Kidney glomerular epithelial cell (primary cell): ENCODE measurements at places on chromosomes 5 and 9.

GRCh38 chr5:160628619-160628968 is 206.9 kb downstream of the PTTG1 start:
- DNase-seq = no peak

DNA sequence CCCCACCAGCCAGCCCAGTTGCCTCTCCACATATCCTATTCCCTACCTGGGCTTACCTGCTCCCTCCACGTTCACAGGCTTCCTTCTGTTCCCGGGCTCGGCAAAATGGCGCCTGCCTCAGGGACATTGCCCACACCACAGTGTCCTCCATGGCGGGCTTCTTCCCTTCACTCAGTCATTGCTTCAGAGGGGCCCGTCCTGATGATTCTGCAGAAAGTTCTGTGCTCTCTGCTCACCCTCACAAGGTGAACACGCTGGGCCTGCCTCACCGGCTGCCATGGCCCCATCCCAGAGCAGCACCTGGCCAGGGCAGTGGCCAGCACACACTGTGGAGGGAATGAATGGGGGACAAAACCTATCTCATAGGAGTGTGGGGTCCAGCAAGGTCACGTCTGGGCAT is 313.0 kb downstream of the GADD45G start:
- DNase-seq = no peak

DNA sequence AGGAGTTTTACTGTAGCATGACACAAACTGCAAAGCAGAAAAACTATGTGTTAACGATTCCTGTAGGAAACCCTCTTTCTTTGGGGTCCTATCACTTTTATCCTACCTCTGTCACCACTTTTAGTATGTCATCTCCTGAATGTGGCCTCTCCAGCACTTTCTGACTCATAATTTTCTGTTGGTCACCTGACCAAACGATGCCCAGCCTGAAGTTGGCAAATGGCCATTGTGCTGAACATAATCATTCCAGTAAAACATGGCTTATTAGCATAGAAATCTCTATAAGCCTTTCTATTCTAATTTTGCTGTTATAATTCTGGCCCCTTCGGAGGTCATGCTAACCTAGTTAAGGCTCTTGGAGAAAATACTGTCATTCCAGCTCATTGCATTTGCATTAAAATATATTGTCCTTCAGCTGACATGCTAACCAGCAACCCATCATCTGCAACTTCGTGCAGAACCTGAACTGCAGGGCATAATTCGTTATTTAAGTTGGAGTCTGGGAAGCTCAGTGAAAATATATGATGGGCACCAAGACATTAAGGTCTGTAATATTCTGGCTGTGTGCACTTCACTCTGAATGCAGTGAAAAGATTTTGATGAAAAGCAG is 140.3 kb downstream of the NMUR2 start:
- no peak for DNase-seq

- no peak for DNase-seq
Observed at GRCh38 chr5:134228624-134229023, 2.8 kb upstream of the PPP2CA start.

DNA sequence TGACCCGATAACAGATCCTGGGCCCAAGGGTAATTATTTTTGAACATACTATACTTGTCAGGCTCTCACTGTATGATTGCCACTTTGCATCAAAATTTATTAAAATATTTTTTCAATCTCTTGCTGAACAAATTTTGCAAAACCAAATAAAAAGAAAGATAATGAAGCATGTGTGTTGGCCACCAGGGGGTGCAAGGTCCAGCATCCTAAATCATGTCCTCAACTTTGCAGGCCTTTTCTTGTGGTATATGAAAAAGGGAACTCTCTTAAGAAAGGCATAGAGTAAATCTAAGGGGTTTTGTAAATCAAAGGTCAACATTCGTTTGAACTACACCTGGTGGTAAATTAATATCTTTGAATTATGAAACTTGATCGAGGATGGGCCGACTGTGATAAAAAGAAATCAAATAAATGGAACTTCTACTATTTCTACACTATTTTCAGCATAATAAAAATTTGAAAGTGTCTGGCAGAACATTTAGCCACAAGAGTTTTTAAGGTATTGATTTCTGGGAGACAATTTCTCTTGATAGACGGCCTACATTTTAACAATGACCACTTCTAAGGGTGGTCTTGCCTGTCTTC is 676.5 kb downstream of the DMRTA1 start:
- DNase-seq = peak; percentile 26

GRCh38 chr5:756171-756570 is 28.4 kb downstream of the ZDHHC11B start:
- no peak for DNase-seq

DNA sequence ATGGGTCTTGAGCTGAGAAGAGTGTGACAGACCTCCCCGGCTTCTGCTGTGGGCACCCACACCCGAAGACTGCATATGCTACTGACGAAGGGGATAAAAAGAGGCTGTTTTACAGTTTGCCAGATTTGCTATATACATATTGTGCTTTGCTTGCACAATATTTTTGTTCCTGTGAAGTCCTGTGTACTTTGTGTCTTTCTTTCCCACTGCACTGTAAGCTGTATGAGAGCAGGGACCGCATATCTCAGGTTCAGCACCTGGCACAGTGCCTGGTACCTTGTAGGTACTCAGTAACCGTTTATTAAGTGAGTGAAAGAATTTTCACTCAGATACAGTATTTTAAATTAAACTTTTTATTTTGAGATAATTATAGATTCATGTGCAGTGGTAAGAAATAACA is 8.2 kb upstream of the GARNL3 start:
- DNase-seq = no peak

DNA sequence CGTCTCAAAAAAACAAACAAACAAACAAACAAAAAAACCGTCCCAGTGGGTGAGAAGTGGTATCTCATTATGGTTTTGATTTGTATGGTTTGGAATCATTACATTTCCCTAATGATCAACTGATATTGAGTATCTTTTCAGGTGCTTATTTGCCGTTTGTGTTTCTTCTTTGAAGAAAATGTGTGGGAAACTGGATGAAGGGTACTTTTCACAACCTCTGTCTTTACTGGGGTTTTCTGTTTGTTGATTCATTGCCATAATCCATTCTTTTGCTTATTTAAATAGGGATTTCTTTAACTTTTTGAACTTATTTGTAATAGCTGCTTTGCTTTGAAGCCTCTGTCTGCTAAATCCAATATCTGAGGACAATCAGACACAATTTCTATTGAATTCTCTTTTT is 9.2 kb upstream of the BICD2 start:
- no peak for DNase-seq

DNA sequence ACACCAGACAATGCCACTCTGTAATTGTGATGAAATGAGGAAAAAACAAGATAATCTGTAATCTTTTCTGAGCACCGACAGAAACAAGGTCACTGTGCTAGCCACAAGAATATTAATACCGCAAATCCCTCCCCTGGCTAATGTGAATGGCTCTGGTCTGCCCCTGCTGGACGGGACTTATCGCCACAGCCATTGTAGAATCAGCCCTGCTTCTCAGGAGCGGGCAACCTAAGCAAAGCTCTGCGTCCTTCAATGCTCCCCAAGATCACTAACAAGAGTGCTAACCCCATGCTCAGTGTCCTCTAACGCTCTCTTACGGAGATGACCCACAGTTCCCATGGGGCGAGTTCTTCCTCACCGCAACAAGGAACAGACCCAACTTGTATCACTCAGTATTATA is 42.7 kb downstream of the OR2V1 start:
- no peak for DNase-seq

- no peak for DNase-seq
Observed at GRCh38 chr5:78522476-78523260, 125.9 kb downstream of the LHFPL2 start.
